Right cardiac atrium (tissue), 5 donors: ENCODE measurements at places on chromosomes 12 and 14. TPM values are rescaled to one million over a fixed set of nuclear protein-coding genes. Genes with fewer than 3 reads are reported as not detected.

GRCh38 chr12:132771126-132771838 is 9.7 kb upstream of the ANKLE2 start:
- no peak for DNase-seq

DNA sequence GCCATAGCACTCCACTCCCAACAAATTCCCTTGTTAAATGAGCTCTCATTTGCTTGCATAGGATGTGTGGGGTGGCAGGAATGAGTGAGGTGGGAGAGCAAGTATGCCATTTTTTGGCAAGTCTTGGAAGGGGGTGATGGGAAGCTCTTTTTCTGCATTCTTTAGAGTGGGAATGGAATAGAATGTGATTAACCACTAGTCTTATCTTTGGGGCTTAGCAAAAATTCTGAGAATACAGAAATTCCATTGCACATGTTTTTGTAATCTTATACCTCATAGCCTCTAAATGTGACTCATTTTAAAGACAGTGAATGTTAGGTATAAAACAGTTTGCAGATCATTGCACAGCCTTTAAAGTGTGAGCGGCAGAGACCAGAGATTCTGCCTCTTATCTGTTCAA is 28.4 kb upstream of the NEDD1 start:
- DNase-seq, result no peak

DNA sequence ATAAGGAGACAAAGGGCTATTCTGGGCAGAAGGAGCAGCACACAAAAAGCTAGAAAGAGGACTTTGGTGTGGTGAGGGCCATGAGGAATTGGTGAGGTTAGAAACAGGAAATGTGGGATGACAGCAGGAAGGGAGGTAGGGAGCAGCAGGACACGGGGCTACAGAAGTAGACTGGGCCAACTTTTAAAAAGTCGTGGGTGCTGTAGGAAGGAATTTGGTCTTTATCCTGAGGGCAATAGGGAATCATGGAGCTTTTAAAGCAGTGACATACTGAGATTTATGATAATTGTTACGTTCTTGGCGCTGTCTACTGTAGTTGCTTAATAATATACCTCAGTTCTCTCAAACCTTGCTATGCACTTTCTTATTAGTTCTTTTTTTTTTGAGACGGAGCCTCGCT is 8.2 kb upstream of the CHURC1 start:
- DNase-seq, result no peak

DNA sequence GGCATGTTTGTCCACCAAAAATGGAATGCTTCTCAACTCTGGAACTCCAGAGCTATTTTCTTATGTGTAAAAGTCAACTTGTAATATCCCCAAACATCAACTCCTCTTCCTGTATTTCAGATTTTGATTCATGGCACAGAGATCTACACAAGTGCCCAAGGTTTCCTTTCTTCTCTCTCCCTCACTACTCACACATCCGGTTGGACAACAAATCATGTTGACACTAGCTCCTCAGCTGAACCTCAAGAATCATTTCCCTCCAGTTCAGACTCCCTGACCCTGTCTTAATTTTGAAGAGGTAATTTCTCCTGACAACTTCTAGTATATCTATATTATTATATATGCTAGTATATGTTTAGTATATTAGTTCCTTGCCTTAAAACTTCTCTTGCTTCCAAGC is 485.4 kb upstream of the CCDC196 start:
- DNase-seq, result no peak

- no peak for DNase-seq
These were observed 28.0 kb upstream of the DAAM1 start for GRCh38 chr14:59160506-59160905.

DNA sequence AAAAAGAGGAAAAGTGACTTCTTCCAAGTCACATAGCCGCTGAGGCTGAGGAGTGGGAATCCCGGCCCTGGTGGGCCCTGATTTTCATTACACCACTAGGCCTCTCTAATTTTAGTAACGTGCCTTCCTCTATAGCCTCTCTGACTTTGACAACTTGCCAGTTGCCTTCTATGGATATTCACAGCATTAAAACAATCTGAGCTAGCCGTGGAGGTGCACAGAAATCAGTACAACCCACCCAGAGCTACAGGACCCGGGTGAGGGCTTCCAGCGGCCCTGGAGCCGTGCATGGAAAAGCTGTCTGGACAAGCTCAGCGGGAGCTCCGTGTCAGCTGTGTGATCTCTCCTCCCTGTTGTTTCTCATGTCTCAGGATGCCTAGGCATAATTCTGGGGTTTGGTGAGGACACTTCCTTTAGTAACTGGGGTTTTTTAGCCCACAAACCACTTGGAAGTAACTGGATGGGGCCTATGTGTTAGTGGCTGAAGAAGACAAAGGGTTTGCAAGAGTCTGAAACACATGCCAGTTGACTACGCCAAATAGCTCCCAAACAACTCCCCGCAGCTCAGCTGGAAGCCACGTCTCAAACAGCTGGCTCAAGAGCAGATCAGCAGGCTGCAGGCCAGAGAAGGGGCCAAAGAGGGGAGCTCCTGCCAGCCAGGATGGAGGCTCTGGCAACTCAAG is 53.0 kb downstream of the SSH1 start:
- DNase-seq, result peak; percentile 92

- DNase-seq, result no peak
These were observed 73.6 kb downstream of the SRGAP1 start for GRCh38 chr12:63917864-63918799.

The STRAP gene
- 109 TPM for total RNA-seq

The AQP2 gene
- 0.60 TPM for total RNA-seq

The PMCH gene
- total RNA-seq, result not detected
